ENCODE measurements at places on chromosomes 7 and 10.

GRCh38 chr7:23852135-23852534, 142.1 kb downstream of the STK31 start:
- no peak for DNase-seq

DNA sequence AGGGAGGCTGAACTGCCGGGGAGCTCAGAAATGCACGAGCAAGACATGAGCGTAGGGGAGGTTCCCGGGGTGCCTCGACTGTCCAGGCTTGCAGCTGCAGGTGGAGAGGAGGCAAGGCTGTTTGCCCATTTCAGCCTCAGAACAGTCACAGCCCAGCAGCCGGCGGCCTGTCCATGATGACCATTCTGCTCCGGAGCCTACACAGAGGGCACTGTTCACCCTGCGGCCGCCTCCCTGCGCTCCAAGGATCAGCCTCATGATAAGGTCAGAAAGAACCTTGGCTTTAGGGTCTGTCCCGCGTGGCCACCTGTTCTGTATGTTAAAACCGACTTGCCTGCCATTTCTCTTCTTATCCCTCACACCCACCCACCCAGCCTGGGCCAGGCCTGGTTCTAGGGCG, 21.9 kb upstream of the CFAP46 start:
- DNase-seq, result peak; percentile 20

GRCh38 chr10:77574438-77574837, 63.2 kb downstream of the KCNMA1 start:
- DNase-seq, result no peak

GRCh38 chr10:4883079-4883739, 57.2 kb downstream of the AKR1E2 start:
- DNase-seq, result no peak

DNA sequence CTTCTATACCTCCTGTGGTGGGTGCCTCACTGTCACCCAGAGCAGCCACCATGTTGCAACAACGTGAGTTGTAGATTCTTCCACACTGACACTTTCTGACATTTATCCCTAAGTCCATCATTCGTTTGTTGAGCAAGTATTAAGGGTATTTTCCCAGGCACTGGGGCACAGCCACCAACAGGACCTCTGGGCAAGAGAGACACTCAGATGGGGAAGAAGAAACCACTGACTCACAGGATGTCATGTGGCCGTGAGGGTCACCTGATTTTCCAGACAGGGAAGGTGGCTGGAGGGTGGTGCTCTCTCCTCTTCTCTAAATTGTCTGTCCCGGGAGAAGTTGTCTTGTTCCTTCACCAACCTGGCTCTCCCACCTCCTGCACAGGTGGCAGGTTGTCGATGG, 51.7 kb upstream of the PPIF start:
- DNase-seq, result no peak

- no peak for DNase-seq
Observed at GRCh38 chr7:120684463-120684862, 173.5 kb downstream of the TSPAN12 start.

DNA sequence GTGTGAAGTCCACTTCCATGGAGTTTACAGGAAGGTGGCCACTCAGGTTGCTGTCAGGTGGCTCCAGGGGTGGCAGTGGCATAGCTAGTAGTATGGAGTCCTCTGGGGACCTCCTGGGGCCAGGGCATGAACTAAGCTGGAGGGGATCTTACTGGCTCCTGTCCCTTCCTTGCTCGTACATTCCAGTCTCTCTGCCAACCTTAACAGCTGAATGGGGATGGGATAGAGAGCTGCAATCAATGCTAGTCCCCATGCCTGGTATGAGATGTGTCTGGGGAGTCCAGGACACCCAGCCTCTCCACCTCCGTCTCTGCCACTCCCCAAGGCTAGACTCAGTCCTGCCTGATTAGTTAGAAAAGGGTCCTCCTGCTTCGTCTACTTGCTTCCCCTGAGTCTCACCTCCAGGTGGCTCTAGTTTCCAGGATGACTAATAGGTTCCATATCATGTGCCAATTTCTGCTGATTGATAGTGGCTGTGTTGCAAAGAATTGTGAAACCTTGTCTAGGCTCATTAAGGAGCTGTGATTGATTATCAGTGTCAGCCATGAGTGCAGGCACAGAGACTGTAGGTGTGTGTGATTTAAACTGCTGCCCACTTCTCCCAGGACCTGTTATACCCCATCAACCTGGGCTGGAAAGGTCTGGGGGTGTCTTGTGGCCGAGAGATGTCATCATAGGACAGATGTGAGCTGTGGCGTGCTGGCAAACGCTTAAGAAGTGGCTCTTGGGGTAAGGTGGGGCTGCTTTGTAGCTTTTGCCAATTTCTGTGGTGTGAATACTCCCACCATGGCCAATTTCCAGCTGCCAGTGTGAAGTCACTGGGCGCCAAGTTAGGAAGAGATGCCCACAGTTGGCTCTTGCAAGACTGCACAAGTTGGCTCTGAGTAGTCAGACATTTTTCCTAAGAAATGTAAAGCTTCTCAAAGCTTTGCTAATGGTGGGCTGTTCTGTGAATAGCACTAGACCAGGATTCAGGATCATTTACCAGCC, 59.8 kb downstream of the COL13A1 start:
- DNase-seq, result no peak

- DNase-seq, result no peak
Observed at GRCh38 chr7:25894002-25894901, 257.7 kb upstream of the NFE2L3 start.

DNA sequence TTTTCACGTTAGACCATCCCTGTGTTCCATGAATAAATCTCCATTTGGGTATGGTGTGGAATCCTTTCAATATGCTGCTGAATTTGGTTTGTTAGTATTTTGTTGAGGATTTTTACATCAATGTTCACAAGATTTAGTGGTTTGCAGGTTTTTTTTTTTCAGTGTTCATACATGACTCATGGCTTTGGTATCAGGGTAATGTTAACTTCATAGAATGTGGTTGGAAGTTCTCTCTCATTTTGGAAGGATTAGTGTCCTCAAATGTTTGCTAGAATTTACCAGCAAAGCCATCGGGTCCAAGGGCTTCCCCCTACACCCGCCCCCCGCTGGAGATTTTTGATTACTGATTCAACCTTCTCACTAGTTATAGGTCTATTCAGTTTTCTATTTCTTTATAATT, 398.0 kb downstream of the NXPH1 start:
- DNase-seq, result no peak

All from left ventricle myocardium superior (tissue), 1 donor.